Skin of body (tissue), 3 donors: ENCODE measurements at places on chromosomes 2 and 18.

- peak; percentile 22 for DNase-seq
Observed at GRCh38 chr18:10114717-10115463, 201.1 kb downstream of the VAPA start.

DNA sequence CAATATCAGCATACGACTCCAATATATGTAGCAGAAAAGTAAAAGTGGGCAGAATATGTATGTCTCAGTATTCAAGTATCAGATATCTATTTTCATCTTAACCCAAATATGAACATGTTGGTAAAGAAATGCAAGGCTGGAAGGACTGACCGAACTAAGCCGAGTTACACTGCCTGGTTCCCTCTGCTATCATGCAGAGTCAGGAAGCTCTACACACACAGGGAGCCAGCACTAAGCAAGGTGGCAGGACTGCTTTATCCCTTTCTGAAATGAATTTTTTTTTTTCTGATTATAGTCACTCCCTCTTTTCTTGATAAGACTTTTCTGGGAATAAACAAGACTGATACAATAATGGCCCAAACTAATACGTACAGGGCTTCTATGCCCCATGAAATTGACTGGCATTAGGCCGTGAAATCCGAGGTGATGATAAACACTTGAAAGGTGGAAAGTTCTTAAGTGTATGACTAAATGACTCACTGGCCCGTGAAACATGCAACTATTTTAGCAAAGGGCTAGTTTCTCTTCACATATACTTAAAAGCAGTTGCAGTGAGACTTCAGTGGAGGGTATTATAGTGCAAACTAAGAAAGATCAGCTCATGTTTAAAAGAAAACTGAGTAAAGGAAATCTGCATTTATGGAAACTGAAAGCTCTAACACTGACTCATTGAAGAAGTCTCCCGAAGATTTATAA lies 14.9 kb downstream of the DPP4 start:
- DNase-seq = no peak

DNA sequence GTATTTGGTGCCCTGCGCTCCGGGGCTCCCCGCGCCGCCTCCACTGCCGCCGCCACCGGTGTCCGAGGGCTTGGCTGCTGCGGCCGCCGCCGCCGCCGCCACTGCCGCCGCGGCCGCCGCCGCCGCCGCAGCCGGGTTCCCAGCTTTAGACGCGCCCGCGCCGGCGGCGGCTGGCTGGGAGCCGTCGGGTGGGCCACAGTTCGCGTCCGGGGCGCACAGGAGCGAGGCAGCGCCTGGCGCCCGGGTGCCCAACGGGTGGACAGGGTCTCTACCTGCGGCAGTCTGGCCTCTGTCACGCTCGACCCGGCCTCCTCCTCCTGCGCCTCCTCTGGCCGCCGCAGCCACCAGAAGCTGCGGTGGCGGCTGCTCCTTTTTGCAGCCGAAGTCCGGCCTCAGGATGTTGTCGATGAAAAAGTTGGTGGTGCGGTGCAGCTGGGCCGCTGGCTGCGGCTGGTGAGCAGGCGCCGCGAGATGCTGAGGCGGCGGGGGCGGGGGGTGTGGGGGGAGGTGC lies 951 bp downstream of the EN1 start:
- no peak for DNase-seq

DNA sequence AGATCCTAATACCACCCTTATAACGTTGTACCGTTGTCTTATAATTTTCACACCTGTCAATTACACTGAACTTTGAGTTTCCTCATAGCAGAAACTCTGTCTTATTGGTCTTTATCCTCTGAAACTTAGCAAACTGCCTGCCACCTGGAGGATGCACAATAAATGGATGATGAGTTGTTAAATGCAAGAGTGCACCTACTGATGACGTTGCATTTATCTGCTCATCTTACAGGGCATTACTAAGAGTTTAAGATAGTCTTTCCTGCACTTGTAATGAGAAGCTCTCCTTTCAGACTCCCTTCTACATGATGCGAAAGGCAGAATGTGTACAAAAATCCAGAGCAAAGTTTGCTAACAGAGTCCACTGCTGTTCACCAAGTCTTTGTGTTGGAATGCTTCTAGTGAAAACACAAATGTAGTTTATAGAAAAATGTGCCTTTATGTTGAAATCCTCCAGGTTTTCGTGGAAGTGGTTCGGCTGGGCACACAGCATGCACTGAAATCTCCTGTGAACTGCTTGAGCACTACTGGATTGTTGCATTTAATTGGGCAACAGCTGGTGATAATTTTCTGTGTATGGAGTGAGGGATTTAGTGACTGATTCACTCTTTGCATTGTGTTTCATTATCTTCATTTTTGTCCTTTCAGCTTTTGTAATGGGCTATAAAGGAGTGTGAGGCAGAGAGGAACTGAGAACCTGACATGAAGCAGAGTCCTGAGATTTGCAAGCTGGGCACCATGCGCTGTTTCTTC lies 665.8 kb upstream of the ID2 start:
- DNase-seq = no peak

- DNase-seq = no peak
Observed at GRCh38 chr2:128742467-128742866, 423.8 kb upstream of the HS6ST1 start.

GRCh38 chr18:48904091-48904490 lies 46.7 kb downstream of the SMAD7 start:
- no peak for DNase-seq

- DNase-seq = peak; percentile 60
Observed at GRCh38 chr2:195657634-195658540, 861 bp downstream of the SLC39A10 start.

DNA sequence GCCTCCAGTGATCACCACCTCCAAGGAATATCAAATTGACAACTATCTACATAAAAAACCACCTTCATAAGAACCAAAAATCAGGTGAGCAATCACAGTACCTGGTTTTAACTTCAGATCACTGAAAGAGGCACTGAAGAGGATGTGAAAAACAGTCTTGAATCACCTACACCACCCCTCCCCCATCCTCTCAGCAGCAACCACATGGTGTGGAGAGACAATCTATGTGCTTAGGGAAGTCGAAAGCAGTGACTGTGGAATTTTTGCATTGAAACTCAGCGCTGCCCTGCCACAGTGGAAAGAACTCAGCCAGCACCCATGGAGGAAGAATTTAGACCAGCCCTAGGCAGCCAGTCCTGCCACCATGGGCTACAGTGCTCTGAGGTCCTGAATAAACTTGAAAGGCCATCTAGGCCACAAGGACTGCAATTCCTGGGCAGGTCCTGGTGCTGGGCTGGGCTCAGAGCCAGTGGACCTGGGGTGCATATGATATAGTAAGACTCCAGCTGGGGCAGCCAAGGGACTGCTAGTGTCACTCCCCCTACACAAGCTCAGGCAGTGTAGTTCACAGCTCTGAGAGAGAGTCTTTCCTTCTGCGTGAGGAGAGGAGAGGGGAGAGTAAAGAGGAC lies 75.6 kb downstream of the ATL2 start:
- no peak for DNase-seq

DNA sequence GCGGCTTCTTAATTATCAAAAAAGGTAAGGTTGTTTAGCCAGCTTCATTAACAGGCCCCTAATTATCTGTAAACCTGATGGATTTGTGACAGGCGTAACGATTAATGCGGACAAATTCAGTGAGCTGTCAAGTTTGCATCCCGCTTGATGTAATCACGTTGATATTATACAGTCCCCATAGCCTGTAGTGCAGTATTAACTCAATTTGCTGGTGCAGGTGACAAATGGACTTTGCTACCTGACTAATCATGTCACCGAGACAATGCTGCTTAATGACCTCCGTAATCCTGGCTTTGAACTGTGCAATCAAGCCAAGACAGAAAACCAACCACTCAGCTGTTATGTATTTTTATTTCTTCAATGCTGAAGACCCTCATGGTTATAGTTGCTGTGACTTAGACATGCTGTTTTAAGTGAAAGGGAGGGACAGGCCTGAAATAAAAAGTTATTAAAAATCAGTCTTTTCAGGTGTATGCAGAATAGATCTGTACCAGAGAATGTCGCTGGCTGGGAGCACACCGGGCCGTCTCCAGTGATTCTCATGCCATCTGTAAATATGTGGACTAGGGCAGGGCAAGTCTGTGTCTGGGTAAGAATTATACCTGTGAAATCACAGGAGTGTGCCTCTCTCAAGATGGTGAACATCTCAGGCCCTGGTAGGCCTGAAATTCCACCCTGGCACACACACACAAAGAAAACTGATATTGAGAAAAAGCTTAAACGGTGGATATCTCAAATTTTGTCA lies 4.3 kb downstream of the TSHZ1 start:
- no peak for DNase-seq

DNA sequence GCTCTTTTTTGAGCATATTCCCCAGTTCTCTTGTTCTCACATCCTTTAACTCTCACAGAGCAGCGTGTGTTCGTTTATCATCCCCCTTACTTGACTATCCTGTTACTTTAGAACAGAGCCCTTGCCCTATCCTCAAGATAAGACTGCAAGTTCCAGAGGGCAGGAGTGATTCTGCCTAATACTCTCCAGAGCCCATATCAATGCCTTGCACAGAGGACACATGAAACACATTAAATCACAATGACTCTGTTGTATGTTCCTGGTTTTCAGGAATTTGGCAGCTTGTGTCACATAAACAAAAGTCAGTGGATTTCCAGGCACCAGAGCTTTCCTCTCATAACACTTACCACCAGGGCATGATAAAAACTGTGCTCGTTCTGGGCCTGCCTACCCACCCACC lies 156.7 kb downstream of the RNF144A start:
- peak; percentile 52 for DNase-seq

DNA sequence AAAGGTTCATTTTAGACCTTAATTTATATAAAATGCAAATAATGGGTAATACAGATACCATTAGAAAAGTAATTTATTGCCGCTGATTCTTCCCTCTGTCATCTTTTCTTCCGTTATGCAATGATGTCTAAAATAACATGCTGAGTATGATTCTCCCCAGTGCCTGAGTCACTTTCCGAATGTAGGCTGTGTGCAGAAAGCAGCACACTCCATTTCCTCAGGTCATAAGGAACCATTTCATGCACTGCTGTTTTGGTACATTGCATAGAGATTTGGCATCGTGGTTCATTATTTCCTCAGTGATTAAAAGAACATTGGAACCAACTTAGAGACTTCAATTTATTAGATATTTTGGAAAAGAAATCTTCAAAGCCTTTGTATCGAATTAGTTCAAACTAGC lies 173.5 kb downstream of the CDH2 start:
- no peak for DNase-seq

DNA sequence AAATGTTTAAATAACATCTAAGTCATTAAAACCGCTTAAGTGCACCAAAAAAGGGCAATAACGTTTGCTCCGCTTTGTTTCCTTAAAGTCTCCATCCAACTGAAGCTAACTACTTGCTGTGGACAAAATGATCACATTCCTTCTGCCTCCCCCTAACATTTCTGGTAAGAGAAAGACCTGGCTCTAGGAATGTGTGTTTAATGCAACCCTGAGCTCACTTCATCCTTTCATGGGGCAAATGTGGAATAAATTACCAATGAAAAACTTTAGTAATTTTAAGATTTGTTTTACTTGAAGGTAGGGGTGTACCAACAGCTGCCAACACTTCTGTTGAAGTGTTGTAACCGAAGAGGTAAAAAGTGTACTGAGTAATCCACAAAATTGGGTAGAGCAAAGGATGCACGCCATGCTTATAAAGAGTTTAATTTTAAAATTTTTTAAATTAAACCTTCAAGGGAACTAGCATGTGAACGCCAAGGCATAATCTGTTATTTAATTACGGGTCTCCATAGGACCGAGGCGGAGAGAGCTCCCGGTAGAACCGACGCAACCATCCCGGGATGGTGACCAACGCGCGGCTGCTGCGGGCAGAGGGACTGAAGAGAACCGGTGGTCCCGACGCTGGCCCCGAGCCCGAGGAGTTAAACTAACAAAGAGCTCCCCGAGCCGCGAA lies 1.1 kb downstream of the HNRNPLL start:
- DNase-seq = peak; percentile 44

GRCh38 chr2:69993708-69994107 lies 32.3 kb upstream of the ASPRV1 start:
- no peak for DNase-seq

DNA sequence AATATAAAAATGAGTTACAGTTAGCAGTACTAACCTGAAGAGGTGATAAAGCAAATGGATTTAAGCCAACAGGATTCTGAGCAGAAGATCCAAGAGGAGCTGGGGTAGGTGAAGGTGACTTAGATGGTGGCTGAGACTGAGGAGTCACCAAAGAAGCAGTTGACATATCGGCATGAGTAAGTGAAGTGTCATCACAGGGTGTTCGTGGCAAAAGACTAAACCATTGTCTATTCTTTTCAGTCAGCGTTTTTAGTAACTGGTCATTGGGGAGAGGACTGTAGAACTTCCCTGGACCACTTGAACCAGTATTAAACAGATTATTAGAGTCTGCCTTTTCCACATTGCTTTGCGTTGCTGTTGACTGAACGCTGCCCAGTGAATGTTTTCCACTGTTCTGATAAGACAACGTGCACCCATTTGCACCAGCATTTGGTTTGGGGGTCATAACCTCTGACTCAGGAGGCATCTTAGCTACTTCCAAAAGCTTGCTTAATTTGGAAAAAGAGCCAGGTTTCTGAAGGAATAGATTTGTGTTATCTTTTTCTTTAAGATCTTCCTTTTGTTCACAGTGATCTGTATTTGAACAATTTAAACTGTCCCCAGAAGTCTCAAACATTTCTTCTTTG lies 63.3 kb upstream of the WDSUB1 start:
- no peak for DNase-seq

DNA sequence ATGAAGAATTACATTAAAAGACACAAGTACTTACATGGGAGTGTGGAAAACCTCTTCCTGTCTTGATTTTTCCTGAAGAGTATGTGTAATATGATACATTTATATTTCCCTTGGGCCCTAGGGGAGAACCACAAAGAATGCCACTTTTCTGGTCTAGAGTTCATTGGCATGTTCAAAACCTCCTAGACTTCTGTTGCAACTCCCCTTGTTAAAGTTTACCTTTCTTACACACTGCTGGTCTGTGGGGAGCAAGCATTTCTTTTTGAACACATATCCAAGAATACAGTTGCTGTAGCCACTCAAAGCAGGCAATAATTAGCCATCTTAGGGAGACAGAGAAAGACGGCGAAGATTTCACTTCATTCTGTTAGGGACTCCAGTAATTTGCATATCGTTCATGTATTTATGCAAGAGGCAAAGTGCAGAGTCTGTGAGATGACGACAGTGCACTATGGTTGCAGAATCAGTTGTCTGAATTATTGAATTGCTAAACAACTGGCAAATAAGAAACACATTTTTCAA lies 103.5 kb downstream of the NOL4 start:
- peak; percentile 14 for DNase-seq

DNA sequence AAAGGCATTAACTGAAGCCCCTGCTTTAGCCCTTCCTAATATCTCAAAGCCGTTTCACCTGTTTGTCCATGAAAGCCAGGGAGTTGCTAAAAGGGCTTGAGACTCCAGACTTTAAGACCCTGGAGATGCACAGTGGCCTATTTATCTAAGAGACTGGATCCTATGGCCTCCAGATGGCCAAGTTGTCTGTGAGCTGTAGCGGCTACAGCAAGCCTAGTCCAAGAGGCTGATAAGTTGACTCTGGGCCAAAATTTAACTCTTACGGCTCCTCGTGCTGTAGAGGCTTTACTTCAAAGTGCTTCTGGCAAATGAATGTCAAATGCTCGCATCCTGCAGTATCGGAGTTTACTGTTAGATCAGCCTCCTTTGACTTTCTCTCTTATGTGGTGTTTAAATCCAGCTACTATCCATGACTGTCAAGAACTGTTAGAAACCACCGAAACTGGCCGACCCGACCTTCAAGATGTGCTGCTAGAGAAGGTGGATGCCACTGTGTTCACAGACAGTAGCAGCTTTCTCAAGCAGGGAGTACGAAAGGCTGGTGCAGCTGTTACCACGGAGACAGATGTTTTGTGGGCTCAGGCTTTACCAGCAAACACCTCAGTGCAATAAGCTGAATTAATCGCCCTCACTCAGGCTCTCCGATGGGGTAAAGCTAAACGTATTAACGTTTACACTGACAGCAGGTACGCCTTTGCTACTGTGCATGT lies 336.7 kb upstream of the CNTNAP5 start:
- no peak for DNase-seq
